ENCODE measurements at places on chromosomes 1 and 21.

DNA sequence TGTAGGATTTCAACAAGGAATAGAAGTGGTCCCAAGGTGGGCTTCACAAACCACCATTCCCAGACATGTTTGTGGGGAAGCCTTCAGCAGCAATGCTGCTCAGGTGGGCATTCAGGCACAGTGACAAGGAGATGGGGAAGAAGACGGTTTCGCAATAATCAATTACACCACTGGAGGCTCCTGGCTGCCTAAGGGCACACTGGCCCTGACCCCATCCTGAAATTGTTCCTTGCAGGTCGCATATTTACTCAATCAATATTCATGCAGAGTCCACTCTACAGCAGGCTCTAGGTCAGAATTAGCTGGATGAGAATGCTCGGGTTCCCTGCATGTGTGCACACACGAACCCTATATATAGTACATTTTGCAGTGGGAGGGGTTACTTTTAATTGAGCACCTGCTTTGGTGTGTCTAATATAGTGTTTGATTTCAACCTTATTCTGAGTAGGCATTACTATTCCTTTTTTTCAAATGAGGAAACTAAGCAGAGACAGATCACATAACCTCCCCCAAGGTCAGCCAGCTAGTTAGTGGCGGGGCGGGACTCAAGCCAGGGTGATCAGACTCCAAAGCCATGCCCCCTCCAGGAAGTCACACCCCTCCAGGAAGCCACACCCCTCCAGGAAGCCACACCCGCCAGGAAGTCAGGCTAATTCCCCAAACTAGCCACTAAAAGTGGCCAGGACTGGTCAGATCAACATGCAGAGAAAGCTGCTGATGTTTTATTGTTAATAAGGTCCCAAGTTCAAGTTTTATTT, 106.5 kb downstream of the HLCS start:
- peak; percentile 2 for DNase-seq

DNA sequence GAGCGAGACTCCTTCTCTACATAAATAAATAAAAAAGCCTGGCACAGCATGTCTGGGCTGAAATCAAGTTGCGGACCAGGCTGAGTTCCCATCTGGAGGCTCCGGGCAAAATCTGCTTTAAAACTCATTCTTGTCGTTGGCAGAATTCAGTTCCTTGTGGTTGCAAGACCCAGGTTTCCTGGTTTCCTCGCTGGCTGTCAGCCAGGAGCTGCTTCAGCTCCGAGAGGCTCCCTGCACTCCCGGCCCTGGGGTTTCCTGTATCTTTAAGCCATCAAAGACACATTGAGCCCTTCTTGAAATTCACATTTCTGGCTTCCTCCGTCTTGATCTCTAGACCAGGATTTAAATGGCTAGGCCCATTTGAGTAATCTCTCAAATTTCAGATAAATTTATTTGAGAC, 20.6 kb upstream of the SCCPDH start:
- DNase-seq: no peak

GRCh38 chr1:246705368-246705767, 18.8 kb upstream of the SCCPDH start:
- DNase-seq: no peak

DNA sequence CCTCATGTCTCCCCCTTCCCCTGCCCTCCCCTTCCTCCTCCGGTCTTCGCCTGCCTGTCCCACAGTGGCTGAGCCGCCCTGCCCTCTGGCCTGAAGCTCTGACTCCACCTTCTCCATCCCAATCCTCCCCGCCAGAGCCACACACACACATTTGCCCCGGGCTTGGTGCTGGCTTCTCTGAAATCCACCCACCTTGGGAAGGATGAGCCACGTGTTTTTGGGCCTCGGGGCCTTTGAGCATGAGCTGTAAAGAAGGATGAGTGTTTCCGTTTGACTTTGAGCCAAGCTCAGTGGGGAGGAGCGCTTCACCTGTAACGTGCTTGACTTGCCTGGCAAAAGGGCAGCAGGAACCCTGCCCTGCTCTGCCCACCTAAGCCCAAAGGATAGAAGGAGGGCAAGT, 295.1 kb downstream of the SIPA1L2 start:
- no peak for DNase-seq

DNA sequence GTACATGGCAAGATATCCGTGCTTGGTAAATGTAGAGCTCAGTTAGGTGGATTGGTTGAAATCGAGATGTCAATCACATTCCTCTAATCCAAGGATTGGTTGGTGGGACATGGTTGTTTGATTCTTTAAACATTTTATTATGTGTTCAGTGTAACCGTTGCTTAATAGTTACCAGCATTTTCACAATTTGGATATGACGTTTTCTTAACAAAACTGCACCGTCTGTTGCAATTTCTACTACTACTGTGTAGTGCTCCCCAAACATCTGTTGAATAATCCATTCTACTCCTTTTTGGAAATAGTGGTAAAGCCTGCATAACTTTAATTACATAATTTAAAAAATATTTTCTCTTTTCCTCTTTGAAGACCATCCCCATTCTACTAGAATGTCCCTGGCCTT, 16.3 kb downstream of the OR2B11 start:
- DNase-seq: no peak

DNA sequence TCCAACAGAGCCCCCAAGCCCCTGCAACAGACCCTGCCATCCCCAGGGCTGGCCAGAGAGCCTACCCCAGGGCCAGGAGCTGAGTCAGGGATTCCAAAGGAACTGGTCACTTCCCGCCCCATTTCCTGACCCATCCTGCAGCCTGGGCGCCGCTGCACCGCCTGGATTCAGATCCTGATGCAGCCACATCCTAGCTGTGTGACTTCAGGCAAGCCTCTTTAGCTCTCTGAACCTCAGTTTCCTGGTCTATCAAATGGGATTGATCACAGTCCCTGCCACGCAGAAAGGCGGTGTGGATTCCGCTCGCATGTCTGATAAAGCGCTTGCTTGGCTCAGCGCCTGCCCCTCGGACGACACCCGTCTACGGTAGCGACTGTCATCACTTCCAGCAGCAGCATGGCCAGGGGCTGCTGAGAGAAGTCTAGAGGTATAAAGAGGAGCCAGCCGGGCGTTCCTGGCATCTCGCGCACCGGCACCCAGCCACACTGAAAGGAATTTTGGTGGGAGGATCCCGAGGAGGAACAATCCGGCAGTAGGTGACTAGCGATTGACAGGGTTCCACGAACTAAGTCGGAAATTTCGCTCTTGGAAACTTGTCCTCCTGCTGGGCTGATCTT, 10.1 kb downstream of the EPHA2 start:
- DNase-seq: no peak

DNA sequence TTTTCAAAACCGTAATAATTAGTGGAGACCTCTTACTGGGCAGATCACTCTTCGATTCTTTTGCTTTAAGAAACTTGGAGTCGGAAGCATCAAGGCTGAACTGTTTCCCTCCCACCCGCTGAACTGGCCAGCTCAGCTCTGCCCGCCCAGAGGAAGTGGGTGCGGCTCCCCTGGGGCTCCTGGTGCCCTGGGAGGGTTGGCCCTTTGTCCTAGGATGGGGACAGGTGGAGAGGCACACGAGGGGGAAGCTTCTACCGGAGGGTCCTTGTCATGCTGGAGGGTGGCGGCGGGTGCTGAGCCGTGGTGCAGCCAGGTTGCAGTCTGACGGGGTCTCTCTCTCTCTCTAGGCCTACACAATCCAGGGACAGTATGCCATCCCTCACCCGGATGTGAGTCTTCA, 64.3 kb upstream of the COL6A1 start:
- no peak for DNase-seq

DNA sequence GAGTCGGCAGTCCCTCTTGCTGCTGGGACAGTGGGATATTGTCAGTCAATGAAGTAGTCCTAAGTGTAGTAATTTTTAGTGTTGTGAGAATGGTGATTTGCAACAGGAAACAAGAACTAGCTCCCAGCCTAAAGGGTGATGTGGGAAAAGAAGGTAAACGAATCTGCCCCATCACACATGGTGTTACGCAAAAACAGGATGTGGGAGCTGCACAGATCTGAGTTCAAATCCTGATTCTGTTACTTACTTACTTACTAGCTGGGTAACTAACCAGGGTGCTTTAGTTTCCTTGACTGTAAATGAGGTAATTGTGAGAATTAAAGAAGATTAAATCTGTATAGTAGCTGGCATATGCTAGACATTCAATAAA, 22.3 kb downstream of the NAV1 start:
- DNase-seq: no peak

GRCh38 chr1:3461238-3461933, 6.9 kb downstream of the ARHGEF16 start:
- no peak for DNase-seq

DNA sequence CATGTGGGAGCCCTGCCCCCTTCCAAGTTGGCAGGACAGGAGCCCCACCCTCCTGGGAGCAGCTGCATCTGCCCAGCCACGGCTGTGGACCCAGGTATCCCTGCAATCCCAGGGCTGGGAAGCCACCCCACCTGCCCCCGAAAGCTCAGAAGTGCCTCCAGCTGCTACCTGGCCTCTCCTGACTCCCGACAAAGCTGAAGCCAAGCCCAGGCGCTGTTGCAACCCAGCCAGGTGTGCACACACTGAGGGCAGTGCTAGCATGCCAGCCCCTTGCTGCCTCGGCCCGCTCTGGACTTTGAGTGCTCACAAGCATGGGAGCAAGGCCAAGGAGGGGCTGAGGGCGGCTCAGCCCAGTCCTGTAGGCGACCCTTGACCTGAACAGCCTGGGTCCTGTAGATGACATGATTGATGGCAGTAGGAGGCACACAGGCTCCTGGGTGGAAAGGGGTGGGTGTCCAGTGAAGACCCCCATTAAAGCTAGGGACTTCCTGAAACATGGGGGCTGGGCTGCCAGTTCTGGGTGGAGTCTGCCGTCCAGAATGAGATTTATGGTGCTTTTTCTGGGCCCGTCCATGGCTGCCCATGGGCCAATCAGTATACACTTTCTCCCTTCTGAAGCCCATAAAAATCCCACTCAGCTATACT, 2.8 kb upstream of the SSU72 start:
- no peak for DNase-seq

DNA sequence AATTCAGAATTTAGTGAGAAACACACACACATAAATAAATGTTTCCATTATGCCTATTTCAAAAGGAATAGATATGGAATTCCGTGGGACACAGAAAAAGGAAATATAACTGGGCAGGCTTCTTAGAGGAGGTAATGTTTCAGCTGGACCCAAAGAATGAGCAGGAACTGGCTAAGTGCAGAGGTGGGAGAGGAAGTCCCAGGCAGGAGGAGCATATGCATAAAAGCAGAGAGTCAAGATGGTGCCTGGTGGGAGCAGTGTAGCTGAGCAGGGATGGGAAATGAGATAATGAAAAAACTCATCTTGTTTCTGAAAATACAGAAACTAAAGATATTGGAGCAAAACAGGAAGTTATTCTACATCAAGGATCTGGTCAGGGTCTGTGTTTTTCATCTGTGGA, 115.2 kb upstream of the MAGI3 start:
- DNase-seq: no peak

DNA sequence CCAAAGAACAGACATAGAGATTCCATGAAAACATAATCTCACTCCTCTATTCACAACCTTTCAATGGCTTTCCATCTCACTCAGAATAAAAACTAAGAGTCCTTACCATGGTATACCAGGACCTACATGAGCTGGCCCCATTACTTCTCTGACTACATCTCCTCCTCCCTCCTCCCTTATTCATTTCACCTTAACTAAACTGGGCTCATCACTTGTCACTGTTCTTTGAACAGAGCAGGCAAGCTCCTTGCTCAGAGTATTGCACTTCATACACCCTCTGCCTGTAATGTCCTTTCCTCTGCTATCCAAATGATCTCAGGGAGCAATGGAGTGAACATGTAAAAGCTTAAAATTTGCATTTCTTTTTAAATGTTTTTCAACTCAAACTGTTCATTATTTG, 142.0 kb downstream of the MRPL39 start:
- no peak for DNase-seq

- no peak for DNase-seq
Observed at GRCh38 chr1:5950201-5950895, 41.9 kb downstream of the NPHP4 start.

DNA sequence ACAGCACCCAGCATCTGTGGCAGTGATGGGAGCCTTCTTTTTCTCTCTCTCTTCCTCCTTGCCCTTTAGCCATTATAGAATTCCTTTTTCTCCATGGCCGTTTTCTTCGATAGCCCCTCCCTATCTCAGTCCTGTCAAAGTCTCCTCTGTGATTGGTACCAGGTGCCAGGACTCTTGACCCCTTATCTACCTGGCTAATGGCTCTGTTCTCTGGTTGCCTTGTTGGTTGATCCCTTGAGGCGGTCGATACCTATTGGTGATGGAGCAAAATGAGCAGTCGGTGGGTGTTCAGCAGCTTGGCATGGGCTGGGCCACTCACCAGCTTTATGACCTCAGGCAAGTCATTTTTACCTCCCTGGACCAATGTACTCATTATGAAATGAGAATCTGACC, 2.0 kb downstream of the ATF3 start:
- DNase-seq: no peak

DNA sequence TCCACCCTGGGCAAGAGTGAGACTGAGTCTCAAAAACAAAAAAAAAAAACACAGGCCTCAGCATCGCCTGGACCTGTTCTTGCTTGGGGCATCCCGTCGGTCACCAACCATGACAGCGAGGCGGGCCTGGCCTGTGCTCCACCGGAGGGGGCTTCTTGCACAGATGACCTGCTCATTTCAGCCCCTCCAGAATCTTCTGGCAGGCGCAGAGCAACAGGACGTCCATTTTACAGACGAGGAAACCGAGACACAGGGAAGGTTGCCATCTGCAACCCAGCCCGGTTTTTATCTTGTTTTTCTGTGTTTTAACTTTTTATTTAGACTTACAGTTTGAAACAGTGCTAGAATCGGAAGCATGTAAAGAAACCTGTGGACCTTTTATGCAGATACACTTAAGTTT, 918 bp downstream of the CSTB start:
- no peak for DNase-seq

- no peak for DNase-seq
Observed at GRCh38 chr1:235511470-235512240, 7.4 kb upstream of the B3GALNT2 start.

GRCh38 chr1:46315669-46316403, 12.3 kb downstream of the UQCRH start:
- DNase-seq: no peak

GRCh38 chr1:27225621-27226020, 8.8 kb upstream of the WDTC1 start:
- DNase-seq: no peak

DNA sequence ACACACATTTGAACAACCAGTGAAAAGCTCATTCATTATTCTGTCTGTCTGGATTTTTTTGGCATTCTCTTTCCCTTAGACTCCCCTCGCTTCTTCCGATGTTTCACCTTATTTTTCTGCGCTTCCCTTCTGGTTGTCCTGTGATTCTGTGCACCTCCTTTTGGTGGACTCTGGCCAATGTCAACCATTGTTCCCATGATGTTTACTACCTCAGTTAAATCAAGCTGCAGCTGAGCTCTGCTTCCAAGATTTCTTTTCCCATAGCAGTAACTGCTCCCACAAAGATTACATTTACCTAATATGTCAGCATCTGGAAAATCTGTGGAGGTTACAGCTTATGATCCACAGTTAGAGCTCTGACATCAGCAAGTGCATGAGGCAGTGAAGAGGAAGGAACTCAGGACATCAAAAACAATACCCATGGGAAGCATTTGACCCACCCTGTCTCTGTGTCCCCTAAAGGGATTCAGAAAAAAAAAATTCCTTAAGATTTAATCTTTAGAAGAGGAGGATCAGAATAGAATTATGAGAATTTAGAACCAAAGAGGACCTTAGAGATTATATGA, 69.9 kb upstream of the ADAMTS5 start:
- DNase-seq: no peak

- no peak for DNase-seq
Observed at GRCh38 chr1:85184245-85184644, 16.6 kb downstream of the SYDE2 start.

GRCh38 chr1:114352797-114353196, 158.2 kb downstream of the TRIM33 start:
- DNase-seq: no peak

Measured in activated naive CD4-positive, alpha-beta T cell (primary cell).